D341Med (cell line): ENCODE measurements at places on chromosomes 3 and 15.

DNA sequence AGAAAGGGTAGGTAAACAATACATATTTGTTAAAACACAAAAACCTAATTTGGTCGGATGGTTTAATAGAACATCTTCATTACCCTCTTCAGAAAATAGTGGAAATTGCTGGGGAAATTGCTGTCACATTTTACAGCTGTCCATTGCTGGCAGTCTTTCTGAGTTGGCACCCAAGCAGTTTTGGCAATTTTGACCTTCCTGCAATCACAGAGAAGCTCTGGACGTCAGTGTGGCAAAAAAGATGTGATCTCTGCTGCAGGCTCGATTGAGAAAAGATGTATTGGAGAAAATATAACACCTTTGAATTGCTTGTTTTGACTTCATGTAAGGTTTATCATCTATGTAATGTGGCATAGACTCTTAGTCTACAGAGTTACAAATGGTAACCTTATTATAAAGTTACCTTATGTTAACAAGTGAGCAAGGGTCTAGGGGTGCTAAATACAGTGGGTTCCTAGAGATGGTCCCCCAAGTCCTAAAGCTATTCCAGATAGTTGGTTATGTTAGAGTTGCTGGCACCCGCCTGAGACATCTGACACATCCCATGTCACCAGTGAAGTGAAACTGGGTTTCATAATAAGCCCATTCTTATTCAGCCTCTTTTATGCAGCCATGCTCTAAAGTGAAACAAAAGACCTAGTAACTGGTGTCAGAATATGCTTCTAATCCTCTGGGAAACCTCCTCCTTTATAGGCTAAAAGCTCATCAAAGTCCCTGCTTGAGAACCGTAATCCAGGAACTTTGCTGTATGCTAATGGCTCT is 14.0 kb downstream of the UBE2E1 start:
- DNase-seq, result no peak

- DNase-seq, result no peak
These were observed 847.6 kb downstream of the NTRK3 start for GRCh38 chr15:87408902-87409301.

DNA sequence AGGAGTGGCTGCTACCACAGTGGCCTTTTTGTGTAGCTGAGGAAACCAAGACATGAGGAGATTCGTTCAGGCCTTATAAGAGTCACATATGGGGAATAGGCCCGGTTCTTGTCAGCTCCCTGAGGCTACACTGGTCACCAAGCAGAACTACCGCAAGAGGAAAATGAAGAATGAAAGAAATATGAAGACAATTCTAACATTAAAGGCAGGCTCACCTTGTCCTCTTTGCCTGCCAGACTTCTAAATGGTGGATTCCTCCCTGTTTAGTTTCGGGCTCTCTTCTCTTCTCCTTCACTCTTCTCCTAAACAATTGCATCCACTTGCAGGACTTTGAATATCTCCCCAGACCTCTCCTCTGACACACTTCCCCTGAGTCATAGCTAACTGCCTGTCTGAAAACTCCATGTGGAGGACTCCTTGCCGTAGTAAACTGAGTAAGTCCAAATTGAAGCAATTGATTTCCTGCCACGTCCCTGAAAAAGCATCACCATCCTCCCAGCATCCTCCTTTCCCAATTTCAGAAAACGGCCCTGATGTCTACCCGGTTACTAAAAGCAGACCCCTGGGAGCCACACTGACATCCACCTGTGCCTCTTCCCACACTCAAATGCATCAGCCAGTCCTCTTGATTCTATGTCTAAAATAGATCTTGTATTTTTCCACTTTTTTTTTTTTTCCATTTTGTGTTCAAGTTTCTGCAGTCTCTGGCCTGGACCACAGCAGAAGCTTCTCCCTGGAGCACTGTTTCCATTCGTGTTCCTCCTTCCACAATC is 30.3 kb upstream of the VEPH1 start:
- DNase-seq, result no peak

DNA sequence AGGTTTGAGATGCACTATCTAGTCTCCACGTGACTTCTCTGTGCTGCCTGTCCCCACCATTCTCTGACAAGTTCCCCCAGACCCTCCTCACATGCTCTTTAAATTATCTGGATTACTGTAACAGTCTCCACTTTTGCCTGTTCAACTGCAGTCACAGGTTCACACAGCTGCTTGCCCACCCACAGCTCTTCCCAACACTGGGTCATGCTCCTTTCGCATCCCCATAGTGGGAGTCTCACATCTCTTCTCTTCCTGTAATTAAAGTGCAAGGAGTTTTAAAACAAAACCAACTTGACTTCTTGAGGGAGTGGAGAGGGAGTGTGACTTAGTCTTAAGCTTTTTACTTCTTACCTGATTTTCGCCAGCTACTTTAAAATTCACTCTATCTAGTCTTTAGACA is 178.8 kb downstream of the PLCL2 start:
- DNase-seq, result no peak
